CD4-positive, alpha-beta T cell treated with Interleukin-15 for 4 hours (primary cell): ENCODE measurements at places on chromosomes 5 and 9.

DNA sequence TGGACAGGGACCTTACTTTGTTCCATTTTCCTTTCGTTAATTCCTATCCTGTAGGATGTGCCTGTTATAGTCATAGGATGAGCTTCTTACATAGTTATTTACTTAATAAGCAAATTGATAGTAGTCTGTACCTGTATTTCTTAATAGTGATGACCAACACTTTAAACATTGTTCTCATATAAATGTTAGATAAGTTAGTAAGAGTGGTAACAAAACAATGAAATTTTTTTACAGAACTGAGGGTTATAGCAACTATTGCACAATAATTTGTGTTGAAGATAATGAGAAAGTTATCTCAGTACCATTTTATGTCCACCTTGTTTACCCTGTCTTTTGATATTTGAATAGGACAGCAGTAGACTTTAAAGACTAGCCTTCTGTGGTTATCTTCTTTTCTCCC, 162.9 kb upstream of the ELL2 start:
- DNase-seq, result no peak

DNA sequence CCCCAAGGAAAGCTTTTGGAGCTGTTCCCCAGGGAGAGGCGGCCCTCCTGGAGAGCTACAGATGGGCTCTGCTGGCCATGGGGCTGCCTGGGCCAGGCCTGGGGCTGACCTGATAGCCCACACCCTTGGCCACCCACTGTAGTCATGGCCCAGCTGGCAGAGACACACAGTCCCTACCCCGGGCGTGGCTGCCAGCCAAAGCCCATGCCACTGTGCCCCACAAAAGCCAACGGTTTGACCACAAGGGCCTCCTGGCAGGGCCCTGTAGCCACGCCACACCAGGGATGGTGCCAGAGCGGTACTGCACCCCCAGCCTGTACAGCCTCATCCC, 15.2 kb downstream of the NACC2 start:
- no peak for DNase-seq

GRCh38 chr9:102518324-102518723, 476.8 kb upstream of the CYLC2 start:
- no peak for DNase-seq

DNA sequence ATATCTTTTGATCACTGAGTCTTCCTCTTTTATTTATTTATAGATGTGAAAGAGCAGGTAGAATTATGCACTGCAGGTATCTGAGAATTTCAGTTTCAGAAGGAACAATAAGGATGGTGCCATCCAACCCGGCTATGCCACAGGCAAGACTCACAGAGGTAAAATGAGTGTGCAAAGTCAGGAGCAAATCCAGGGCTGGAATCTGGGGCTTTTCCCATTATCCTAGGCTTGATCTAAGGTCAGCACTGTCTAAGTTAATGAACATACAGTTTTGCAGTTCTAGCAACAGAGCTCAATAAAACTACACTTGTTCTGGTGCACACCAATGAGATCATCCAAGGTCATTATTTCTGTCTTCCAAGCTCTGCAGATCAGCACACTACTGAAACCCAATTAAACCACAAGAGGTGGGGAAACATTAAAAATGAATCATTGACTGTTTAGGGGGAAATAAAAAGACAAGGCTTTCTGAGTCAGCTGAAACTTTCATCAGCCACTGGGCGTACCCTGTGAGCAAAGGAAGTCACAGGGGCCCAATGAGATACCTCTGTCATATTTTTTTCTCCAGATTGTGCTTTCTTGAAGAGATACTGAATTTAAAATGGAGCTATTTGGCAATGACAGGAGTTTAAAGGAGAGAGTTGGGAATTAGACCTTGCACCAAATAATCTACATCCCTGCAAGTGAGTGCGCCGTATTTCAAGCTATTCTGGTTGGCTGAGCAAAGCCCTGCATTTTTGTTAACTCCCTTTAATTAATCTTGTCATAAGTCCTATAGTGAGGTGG, 662.2 kb upstream of the ZNF608 start:
- no peak for DNase-seq

- no peak for DNase-seq
These were observed 1682.4 kb downstream of the MAT2B start for GRCh38 chr5:165187815-165188214.

GRCh38 chr9:107471552-107471951, 18.0 kb downstream of the KLF4 start:
- DNase-seq, result no peak

DNA sequence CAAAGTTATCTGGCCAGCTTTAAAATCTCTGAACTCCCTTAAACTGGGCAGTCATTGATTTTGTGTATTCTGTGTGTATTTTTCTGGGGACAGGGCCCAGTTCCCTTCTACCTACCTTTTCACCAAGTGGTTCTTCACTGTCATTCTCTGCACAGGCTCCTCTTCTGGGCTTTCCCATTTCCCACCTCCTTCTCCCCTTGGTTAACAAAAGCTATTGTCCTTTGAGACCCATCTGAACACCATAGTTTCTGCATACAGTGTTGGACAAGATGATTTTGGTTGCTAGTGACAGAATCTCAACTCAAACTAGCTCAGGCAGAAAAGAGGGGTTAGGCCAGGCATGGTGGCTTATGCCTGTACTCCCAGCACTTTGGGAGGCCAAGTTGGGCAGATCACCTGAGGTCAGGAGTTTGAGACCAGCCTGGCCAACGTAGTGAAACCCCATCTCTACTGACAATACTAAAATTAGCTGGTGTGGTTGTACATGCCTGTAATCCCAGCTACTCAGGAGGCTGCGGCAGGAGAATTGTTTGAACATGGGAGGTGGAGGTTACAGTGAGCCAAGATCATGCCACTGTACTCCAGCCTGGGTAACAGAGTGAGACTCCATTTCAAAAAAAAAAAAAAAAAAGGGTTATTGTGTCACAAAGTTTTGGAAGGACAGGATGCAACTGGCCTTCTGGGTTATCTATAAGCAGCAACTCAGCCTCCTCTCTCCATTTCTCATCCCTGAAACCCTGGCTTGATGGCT, 31.0 kb upstream of the ANKRD34B start:
- DNase-seq, result no peak

- DNase-seq, result no peak
These were observed 295.0 kb downstream of the CAAP1 start for GRCh38 chr9:26597542-26598149.

GRCh38 chr9:69805962-69806515, 14.6 kb upstream of the CFAP95 start:
- DNase-seq, result no peak

GRCh38 chr9:21381448-21382339, 3.5 kb downstream of the IFNA2 start:
- peak; percentile 14 for DNase-seq

- no peak for DNase-seq
These were observed 228.5 kb downstream of the ESM1 start for GRCh38 chr5:54756796-54757402.

GRCh38 chr5:33611877-33612276, 171.1 kb downstream of the TARS1 start:
- no peak for DNase-seq

DNA sequence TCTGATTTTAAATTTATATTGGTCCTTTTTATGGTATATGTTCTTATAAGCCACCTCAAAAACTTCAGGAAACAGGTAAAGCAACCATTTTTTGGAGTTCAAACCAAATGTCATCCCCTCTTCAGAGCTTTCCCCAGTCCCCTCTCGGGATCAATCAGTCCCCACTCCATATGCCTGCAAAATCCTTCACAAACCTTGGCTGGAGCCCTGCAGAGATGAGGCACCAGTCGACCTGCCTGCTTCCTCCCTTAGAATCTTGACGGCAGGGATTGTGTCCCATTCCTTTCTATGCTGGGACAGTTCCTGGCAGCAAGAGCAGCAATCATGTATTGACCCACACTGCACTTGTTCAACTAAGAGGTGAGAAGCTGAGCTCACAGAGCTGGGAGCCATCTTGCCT, 22.6 kb downstream of the B4GALT1 start:
- no peak for DNase-seq

GRCh38 chr9:104494808-104495207, 9.3 kb upstream of the OR13F1 start:
- no peak for DNase-seq

GRCh38 chr9:90162819-90163218, 479.8 kb downstream of the DIRAS2 start:
- no peak for DNase-seq

- DNase-seq, result no peak
These were observed 171.9 kb upstream of the ELL2 start for GRCh38 chr5:96133341-96134079.
